ENCODE measurements at places on chromosomes 11 and 22.
A peak's percentile ranks its signal among the peaks of the same experiment; 100 is the strongest.

- DNase-seq = peak; percentile 35
Measured at GRCh38 chr11:45092901-45093760, 53.3 kb upstream of the PRDM11 start.

DNA sequence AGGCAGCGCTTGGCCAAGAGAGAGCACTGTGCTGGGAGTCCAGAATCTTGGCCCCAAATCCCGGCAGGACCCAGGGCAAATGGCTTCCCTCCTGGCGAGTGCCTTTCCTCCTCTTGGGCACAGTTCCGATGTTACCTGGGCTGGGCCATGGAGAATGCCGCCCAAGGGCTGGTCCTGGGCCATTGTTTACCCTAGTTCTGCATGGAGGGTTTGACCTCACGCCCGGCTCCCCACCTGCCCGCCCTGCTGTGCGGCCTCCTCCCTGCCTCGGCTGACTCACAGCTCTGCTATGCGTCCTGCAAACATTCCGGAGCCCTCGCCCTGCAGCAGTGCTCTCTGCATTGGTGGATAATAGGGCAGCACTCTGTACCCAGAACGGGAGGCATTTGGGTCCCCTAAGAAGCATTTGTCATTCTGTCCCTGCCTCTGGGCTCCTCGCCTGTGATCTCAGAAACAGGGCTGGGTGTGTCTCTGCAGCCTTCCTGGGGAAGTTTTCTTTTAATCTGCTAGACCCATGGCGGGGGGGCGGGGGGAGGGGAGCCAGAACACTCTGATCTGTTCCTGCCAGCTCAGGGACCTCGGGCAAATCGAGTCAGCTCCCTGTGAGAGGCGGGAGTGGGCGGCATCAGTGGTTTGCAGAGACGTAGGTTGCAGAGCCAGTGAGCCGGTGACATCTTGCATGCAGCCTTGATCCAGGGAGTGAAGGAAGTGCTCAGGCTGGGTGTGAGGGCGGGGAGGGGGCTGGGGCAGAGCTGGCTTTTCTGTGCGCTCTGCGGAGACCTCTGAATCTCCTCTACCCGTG, 32.9 kb upstream of the SMIM38 start:
- DNase-seq = no peak

GRCh38 chr22:26722159-26722558, 64.8 kb downstream of the MIAT start:
- no peak for DNase-seq

DNA sequence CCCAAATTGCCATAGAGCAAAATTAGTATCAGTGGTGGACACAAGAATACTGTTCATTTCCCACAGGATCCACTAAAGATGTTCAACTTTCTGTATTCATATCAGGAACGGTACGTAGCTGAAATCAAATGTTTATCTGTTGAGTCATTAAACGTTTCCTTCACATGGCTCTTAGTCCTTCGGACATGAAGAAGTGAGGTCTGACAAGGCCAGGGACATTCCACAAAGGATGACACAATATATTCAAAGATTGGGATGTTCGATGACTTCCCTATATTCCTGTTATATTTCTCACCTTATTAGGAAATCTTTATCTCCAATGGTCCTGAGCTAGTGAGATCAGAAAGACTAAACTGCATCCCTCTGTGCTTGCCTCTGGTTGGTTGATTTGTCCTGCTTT, 129.0 kb downstream of the ETS1 start:
- no peak for DNase-seq

- DNase-seq = no peak
Measured at GRCh38 chr11:77558380-77558779, 31.4 kb upstream of the AQP11 start.

DNA sequence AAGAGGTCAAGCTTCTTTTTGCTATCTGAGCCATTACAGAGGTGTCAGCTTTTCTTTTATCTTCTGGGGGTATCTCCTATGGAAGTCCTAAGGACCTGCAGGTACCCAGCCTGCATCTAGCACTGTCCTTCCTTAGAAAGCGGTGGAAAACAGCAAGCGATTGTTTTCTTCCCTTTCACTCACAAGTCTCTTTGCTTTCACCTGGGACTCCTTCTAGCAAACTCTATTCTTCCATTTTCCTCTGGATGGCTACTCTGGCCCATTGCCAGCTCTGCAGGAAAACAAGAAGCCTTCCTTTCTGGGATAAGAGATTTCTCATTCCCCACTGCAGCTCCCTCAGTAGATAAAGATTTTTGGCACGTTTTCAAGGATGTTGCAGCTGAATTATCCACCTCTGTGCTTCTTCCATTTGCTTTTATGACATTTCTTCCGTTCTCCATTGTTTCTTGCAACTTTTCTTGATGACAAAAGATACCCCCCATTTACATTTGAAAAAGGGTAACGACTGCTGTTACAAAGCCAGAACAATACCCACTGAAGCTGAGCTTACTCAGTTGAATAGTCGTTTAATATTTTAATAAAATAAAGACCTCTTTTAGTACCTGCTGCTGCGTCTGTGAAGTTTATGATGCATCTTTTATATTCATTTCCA, 40.2 kb upstream of the BDNF start:
- no peak for DNase-seq

- no peak for DNase-seq
Measured at GRCh38 chr11:75589933-75590332, 27.9 kb downstream of the SERPINH1 start.

DNA sequence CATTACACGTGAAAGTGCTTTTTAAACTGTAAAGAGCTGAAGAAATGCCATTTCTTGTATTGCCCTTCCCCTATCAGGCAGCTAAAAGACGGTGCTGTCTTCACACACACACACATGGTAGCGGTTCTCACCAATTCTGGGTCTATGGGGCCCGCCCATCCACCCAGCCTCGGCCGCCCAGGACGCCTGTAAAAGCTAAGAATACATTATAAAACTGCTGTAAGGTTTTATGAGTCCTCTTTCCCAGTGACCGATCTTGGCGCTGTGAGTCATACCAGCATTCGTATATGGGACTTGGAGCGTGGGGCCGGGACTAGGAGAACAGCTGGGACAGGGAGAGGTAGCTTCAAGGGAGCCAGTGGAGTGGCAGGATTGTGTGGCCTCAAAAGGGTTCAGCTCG, 149.7 kb upstream of the CADM1 start:
- no peak for DNase-seq

GRCh38 chr11:46106530-46107407, 14.5 kb downstream of the PHF21A start:
- DNase-seq = no peak

DNA sequence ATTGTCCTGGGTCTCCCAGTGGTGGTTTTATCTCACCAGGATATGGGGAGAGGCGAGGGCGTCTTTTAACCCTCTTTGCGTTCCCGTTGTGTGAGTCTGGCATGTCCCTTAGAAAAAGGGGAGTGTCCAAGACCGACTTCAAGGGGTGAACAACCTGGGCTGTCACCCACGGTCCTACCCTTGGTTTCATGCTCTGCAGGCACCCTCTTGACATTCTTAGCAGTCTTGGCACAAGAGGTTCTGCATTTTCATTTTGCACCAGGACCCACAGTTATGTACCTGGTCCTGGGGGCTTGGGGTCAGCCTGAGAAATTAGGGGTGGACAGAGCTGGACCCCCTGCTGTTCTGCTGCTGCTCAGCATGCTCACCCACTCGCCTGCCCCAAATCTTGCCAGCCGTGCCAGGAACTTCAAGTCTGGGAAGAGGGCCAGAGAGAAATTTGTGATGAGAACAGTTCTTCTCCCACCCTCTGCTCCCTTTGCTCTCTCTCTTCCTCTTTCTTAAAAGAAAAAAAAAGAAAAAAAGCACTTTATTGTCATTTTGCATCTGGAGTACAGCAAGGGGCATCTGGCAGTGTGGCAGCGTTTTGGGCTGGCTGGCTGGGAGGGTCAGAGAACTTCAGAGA, 471.2 kb downstream of the MIAT start:
- DNase-seq = no peak

DNA sequence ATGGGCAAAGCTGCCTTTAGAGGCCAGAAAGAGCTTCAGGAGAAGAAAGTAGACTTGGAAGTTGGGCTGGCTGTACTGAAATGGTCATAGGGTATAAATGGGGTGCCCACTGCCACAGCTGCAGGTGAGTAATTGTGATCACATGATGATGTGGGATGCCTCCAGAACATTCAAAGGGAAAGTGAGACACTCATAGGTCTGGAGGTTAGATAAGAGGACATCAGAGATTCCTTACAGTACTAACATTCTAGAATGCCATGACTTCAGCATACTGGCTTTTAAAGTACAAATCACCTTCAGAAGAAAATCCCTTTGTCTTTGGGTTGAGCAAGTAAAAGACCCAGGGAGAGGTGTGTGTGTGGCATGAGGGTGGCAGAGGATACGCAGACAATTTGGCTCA, 419.2 kb downstream of the TENM4 start:
- DNase-seq = no peak
